ENCODE measurements at places on chromosomes 2 and 18.

- DNase-seq = no peak
Observed at GRCh38 chr2:85244828-85245227, 83.0 kb downstream of the TGOLN2 start.

GRCh38 chr2:236046715-236047114 is 121.5 kb downstream of the GBX2 start:
- DNase-seq = no peak

DNA sequence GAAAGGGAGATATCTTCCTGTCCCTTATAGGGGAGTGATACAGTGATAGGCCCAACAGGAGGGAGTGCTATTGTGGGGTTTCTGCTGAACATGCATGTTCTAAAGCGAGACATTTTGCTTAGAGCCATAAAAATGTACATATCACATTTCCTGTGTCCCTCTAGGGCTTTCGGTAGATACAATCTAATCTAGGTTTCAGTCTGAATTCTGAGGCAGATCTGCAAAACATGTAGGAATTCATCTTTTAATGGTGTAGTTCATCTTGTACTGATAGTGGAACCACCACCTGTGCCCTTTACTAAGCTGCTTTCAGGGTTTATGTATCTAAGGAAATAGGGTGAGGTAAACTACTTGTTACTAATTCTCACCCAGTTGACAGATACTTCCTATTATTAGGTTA is 73.8 kb downstream of the SPTBN1 start:
- no peak for DNase-seq

DNA sequence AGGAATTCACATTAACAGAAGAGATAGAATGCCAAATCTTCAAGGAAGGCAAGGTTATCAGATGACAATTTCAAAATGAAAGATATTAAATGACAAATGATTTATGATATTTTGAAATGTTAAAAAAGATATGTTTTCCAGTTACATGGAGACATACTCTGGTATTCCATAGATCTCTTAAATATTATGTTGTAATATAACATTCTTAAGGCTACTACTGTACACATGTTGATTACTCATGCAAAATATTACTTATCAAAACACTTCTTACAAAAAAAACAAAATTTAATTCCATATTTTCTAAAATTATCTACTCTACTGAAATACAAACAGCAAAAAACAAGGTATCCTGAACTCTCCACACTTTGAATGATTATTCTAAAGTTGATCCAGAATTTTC is 22.9 kb downstream of the RTTN start:
- DNase-seq = no peak

DNA sequence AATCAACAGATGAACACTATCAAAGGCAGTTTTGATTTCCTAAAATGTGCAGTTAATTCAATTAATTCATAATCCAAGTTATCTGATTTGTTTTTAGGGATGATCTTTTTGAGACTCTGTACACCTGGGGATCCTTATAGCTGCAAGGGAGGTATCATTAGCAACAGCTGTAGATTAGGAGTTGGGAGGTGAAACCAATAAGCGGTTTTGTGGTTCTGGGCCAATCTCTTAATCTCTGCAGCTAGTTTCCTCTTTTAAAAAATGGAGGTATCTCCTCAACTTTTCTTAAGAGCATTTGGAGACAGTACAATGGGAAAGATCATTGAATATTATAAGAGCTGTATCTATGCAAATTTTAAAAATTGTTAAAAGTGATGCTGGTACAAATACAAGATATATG is 126.0 kb downstream of the MC4R start:
- DNase-seq = no peak

- peak; percentile 68 for DNase-seq
Observed at GRCh38 chr2:239934571-239935171, 90.5 kb downstream of the NDUFA10 start.

- no peak for DNase-seq
Observed at GRCh38 chr18:55477499-55477859, 110.5 kb downstream of the TCF4 start.

- no peak for DNase-seq
Observed at GRCh38 chr2:188292348-188293239, 920 bp downstream of the GULP1 start.

DNA sequence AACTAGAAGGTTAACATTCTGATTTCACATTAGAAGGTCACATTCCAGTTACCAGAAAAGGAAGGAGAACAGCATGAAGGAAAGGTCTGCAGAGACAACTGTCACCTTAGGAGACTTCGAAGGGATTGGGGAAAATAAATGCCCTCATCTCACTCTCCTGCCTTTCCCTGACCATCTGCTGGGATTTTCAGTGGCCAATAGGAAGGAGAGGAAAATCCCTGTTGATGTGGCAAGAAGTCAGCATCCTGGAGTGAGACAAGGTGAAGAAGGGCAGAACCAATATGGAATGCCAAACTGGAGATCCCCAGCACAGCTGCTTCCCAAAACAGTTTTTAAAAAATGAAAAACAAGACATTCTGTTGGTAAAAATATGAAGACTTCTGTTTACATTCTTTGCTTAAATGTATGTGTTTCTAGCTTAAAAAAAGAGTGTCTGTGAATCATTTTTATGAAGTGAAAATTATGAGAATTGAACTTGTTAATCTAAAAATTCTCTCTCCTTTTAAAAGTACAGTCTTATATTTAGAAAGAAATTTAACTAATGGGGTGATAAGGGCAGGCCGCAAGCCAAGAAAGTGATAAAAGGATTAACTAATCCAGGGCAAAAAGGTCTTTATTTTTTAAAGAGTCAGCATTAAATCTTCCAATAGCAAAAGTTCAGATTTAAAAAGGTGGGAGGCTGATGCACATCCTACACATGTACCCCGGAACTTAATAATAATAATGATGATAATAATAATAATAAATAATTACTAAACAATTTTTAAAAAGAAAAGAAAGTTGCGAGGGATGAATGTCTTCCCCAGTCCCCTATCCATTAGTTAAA is 160.6 kb upstream of the DOK6 start:
- DNase-seq = no peak

DNA sequence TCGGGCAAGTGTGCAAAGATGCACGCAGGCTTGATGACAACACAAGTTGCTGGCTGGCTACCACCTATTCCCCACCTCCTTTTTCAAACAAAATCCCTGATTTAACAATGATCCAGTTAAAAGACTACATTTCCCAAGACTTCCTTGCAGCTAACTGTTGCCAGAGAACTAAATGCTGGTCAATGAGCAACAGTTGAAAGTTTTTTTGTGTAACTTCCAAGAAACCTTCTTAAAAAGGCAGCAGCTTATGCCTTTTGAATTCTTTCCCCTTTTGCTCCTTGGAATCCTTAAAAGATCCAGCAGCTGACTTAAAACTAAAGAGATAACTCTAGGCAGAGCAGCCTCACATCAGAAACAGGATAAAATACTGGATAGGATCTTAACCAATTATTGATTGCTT is 38.5 kb downstream of the NPHP1 start:
- DNase-seq = no peak

DNA sequence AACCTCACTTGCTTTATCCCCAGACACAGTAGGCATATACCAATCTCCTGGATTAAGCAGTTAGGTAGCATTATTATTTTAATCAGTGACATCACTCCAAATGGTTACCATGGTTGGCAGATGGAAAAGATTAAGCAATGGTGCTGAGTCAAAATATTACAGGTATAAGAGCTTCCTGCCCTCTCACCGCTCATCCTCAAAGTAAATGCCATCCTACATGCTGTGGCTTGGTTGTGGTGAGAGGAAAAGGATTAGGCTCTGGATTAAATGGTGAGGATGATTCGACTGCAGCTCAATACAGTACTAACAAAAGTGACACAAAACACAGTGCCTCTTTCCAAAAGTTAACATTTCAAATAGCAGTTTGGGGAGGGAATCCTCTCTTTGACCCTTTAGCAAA is 108.9 kb upstream of the ACAA2 start:
- no peak for DNase-seq

DNA sequence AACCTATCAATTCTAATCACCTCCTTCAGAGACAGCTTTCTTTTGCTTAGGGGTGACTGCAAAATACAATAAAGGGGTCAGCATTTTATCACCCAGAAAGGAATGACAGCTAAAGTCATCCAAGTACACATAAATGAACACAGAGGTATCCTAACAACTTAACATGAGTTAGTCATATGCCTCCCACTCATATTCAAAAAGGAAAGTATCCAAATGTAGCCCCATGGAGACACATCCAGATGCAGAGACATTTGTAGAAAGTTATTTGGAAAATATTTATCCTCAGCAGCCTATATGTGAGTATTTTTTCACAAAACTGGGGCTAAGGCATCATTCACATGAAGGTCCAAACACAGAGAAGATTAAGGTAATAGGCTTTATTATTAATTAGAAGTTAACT is 1579.7 kb upstream of the SLC39A10 start:
- no peak for DNase-seq

GRCh38 chr18:52812834-52813233 is 472.8 kb downstream of the DCC start:
- DNase-seq = no peak

DNA sequence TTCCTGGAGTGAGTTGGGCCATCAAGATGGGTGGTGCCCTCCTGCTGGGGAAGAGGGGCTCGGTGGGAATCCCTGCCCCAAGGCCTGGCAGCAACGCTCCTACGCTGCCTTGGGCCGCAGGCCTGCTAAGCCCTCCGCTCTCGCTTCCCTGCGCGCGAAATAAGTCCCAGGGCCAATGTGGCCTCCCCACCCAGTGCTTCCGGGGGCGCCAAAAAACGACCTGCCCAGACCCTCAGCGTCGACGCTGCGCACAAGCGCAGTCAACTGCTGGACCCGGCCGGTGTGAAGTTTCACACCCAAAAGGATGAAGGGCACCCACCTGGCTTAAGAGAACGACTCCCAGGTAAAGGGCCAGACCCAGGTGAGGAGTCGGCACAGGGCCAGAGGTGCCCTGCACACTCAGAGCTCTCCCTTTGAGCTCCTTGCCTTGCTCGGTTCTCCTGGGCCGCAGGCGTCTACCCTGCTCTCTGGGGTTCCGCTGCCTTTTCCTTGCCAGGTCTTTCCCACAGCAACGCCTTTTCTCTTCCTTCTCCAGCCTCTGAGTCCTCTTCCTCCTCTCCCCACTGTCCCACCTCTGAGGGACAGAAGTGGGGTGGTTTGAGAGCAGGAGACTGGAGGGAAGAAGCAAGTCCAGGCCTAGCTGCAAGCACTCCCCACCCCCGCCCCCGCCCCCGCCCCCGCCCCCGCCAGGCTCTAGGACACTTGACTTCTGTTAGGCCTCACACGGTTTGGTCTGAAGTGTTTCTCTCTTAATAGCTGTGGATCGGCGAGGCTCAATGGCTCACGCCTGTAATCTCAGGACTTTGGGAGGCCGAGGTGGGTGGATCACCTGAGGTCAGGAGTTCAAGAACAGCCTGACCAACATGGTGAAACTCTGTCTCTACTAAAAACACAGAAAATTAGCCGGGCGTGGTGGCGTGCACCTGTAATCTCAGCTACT is at the start of gene DNAJC5G:
TSS of gene DNAJC5G (plus strand) at position 223 of the 940 bp plus-strand sequence. CDS start 1,296 bp downstream, outside the sequence.
- no peak for DNase-seq

DNA sequence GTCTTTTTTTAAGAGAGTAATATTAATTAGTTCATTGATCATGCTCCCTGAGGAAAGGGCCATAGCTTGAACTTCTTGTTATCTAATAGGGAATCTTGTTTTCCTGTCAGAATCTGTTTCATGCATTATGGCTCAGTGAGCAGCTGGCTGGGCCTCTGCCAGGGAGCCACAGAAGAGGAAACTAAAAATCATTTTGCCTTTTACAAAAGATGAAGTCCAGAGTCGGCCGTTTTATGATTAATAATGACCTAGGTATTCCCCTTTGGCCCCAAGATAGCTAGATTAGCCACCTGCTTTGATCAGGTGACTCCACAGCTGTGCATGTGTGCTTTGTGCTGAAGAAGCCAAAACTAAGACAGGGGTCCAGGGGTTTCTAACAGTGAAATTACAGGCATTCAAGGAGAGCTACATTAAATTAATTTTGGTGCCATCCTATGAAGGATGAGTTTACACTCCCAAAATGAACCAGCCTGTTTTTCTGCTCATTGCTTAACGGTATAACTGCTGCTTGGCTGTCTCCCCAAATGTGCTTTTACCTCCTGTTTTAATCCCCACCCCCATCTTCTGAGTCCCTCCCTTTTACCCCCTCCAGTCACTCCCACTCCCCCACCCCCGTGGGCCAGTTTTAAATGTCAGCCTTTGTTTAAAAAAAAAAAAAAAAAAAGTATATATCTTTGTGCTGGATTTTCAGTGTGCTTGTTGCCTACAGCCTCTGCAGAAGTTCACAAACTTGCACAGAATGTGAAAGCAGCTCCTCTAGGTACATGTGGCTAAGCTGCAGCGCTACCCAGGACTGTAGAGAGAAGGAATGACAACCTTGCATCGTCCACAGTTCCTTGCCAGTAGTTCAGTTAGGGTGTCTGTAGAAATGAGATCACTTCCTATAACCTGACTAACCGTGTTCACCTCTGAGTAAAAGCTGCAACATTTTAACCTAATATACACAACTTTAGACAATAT is 93.1 kb downstream of the CABLES1 start:
- DNase-seq = no peak

DNA sequence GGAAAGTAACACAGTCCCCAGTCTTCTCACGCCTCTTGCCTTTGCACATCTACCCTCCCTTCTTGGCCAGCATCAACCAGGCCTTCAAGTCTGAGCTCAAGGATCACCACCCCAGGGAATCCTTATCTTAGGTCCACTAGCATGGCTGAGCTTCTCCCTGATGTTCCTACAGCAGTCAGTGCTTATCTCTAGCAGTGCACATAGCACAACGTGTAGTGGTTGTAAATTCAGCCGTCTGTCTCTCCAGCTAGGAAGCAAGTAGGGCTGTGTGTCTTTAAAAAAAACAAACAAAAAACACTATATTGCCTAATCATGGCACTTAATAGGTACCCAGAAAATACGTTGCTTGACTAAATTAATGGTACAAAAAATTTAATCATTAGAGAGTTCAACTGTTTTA is 29.2 kb downstream of the KCNG3 start:
- no peak for DNase-seq

- no peak for DNase-seq
Observed at GRCh38 chr2:37456479-37456878, 112.0 kb downstream of the QPCT start.

- DNase-seq = no peak
Observed at GRCh38 chr18:23356424-23356823, 96.7 kb upstream of the RIOK3 start.

DNA sequence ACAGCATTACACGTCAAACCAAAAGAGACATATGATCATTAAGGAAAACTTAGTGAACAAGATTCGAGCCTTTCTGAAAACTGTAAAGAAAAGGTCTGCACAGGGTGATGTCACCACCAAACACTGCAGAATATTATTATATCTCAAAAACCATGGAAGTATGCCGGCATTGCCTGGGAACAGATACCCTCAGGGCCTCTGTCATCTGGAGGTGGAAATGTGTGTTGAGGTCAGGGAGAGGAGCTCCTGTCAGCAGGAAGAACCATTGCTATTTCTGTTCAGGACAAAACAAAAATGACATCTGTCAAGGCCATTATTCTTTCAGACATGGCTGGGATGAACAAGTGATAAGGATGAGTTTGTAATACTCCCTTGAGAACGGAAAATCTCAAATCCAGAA is 365.9 kb upstream of the TRIB2 start:
- no peak for DNase-seq

- DNase-seq = no peak
Observed at GRCh38 chr2:22950431-22950830, 434.5 kb upstream of the KLHL29 start.

- no peak for DNase-seq
Observed at GRCh38 chr2:218371983-218372350, 10.1 kb upstream of the SLC11A1 start.
